ENCODE measurements at places on chromosomes 3 and 15.

- H3K27ac ChIP-seq, result no peak overlapping the region
- H3K36me3 ChIP-seq, result no peaks in the 10 kb centered on the region
- DNase-seq, result no peak
- H3K4me1 ChIP-seq, result peaks cover 7% of the 10 kb centered on the region
- no peak overlapping the region for H3K4me3 ChIP-seq
These were observed 53.8 kb downstream of the TM4SF4 start for GRCh38 chr3:149528340-149528650.

GRCh38 chr3:45547764-45548680 lies 46.5 kb upstream of the LIMD1 start:
- H3K4me3 ChIP-seq, result no peak overlapping the region
- no peak overlapping the region for H3K27ac ChIP-seq
- H3K4me1 ChIP-seq, result peaks cover 2% of the 10 kb centered on the region
- H3K36me3 ChIP-seq, result peaks cover 7% of the 10 kb centered on the region
- H3K27me3 ChIP-seq, result no peaks in the 10 kb centered on the region

- H3K36me3 ChIP-seq, result peaks cover 12% of the 10 kb centered on the region
- no peak for DNase-seq
- no peak overlapping the region for H3K27ac ChIP-seq
- H3K4me3 ChIP-seq, result no peak overlapping the region
- H3K27me3 ChIP-seq, result no peaks in the 10 kb centered on the region
These were observed 45.9 kb downstream of the XXYLT1 start for GRCh38 chr3:195224980-195225580.

DNA sequence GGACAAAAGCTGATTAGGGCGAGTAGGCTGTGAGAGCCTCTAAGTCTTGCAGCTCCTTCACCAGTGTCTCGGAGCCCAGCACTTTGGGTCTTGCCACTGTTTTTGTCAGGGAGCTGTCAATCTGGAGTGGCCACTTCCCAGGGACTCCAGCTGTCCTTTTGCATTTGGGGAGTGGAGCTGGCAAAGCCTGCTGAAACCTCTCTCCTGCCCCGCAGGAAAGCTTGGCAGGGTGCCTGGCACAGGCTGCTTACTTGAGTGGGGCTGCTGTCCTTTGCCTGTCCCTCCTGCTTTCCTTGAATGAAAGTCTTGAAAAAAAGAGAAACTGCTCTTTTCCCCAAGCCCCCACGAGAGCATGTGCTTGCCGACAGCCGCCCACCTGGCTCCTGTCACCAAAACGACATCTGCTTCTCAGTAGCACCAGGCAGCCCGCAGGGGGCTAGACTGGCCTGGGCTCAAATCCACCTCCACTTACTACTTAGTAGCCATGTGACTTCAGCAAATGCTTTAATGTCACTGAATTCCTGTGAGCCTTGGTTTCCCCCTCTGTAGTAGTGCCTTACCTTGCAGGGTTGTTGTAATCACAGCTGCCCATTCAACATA lies 13.7 kb downstream of the USP13 start:
- DNase-seq, result no peak
- no peak overlapping the region for H3K4me3 ChIP-seq
- peaks cover 5% of the 10 kb centered on the region for H3K4me1 ChIP-seq
- no peaks in the 10 kb centered on the region for H3K36me3 ChIP-seq
- H3K27ac ChIP-seq, result no peak overlapping the region

- peak overlapping the region; percentile 98 for H3K27ac ChIP-seq
- DNase-seq, result no peak
- H3K27me3 ChIP-seq, result no peaks in the 10 kb centered on the region
- peak overlapping the region; percentile 100 for H3K4me3 ChIP-seq
- H3K36me3 ChIP-seq, result peaks cover 35% of the 10 kb centered on the region
- H3K4me1 ChIP-seq, result peaks cover 54% of the 10 kb centered on the region
These were observed 29.4 kb downstream of the STARD5 start for GRCh38 chr15:81294516-81294880.

DNA sequence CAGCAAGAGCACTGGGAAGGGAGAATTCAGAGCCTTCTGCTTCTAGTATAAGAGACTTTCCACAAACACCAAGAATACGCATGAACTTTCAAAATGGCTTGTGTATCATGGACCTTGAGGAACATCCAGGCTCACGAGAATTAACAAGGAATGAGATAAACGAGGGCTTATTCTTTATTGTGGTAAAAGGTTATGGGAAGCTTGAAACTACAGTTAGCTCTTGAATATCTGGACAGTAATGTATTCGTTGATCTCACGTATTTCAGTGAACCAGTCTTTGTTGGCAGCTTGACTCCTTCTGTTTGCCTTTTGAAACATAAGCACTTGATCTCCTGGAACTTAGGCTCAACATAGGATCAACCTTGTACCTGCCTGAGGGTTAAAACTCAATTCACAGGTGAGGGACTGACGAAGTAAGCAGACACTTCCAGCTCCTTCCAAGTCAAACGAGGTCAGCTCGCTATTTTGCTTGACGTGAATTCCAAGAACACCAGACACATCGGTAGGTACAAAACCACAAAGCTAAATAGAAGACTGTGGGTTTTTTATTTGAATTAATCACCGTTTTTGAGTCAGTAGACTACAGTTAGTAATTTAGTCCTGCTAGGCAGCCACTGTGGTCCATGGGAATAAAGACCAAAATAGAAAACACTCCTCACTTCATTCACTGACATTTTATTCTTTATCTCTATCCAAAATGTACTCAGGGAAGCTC lies 30.8 kb downstream of the GALNT15 start:
- no peaks in the 10 kb centered on the region for H3K36me3 ChIP-seq
- H3K4me3 ChIP-seq, result no peak overlapping the region
- no peak for DNase-seq
- H3K4me1 ChIP-seq, result peaks cover 5% of the 10 kb centered on the region

DNA sequence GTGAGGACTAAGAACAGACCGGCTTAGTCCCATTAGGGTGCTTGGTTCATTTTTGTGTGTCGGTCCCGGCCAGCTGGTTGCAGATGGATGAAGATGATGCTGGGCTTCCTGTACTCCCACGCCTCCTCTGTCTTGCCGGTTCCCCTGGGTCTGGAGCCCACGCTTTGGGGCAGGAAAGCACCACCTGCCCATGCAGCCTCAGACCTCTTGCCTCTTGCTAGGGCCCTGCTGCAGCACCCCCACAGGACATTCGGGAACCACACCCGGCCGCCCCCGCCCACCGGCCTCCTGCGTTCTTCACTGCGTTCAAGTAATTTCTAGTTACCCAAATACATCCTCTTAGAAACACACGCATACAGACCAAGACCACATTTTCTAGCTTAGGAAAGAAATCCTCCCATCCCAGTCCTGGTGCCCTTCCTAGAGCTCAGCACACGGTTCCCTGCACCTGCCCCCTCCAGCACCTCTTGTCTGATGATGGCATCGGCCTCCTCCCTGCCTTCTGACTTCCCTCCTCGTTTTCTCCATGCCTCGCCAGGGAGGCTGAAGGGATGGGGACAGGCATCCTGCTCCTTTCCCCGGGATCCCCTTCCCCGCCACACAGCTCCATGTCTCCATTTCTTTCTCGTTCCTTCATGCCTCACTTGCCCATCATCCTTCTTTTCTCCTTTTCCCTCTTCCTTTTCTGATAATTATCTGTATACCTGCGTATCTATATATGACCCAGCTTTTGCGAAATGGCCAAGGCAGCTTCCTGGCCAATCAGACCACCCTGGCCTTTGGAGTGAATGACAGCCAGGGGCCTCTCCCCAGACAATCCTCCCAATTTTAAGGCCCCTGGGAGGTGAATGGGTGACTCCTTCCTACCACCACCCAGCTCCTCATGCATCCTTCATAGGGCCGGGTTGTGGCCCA lies 30.9 kb downstream of the FAM3D start:
- no peak overlapping the region for H3K27ac ChIP-seq
- H3K4me1 ChIP-seq, result no peaks in the 10 kb centered on the region
- H3K27me3 ChIP-seq, result no peaks in the 10 kb centered on the region
- H3K36me3 ChIP-seq, result no peaks in the 10 kb centered on the region

Measured in activated naive CD8-positive, alpha-beta T cell treated with anti-CD3 and anti-CD28 coated beads, Interleukin-2, amount 10 ng/mL, durations not matched to agents 7 days and 5 days (primary cell).